ENCODE measurements at places on chromosomes 2 and 18. TPM values are rescaled to one million over a fixed set of nuclear protein-coding genes. Genes with fewer than 3 reads are reported as not detected.

DNA sequence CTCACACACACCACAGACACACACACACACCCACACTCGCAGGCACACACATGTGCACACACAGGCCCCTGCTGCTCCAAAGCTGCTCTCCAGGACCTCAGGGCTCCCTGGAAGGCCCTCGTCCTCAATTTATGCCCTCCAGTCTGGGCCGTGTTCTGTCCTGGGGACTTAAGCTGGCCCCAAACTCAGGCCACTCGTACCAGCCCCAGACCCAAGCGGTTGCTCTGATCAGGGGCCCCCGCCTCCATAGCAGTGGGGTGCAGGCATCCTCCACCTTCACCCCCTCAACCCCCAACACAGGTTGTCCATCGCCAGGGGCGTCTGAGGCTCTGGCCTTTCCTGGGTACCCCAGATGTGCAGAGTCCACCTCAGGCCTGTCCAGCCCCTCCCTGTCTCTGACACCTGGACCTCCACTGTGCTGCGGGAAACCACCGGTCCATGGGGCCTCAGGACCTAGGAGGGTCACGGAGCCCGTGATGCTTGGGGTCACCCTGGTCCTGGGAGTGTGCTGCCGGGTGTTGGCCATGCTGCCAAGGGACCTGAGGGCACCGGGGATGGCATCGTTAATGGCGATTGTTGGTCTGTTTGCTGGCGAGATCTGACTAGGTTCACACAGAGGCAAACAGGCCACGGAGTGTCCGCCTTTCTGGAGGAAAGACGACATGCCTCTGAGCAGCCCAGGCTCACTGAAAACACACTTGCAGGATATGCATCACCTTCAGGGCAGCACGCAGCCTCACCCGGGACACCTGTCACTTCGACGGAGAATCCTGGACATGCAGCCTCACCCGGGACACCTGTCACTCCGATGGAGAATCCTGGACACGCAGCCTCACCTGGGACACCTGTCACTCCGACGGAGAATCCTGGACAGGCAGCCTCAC is 155.6 kb downstream of the NDUFA10 start:
- no peak for DNase-seq
- H3K27ac ChIP-seq = no peak overlapping the region
- no peaks in the 10 kb centered on the region for H3K4me1 ChIP-seq
- no peaks in the 10 kb centered on the region for H3K36me3 ChIP-seq

GRCh38 chr2:172749388-172749787 is 13.7 kb downstream of the RAPGEF4 start:
- no peak overlapping the region for H3K4me3 ChIP-seq
- no peak for DNase-seq
- no peaks in the 10 kb centered on the region for H3K4me1 ChIP-seq
- H3K36me3 ChIP-seq = no peaks in the 10 kb centered on the region
- no peak overlapping the region for H3K27ac ChIP-seq

DNA sequence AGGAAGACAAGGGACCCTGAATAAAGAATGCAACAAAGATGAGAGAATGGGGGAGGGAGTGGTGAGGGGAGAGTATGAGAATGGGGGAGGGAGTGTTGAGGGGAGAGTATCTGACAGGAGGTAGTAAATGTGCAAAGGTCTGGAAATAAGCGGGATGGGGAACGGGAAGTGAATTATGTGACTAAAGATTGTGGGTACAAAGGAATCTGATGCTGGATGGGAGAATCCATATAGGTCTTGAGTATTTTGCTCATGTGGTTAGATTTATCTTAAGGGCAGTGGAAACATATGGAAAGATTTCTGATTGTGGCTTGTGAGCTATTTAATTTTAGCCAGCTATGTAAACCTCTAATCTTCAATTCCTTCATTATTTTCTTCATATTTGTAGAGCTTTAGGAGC is 593.4 kb downstream of the DCC start:
- H3K27me3 ChIP-seq = no peaks in the 10 kb centered on the region
- H3K36me3 ChIP-seq = no peaks in the 10 kb centered on the region
- DNase-seq = no peak

GRCh38 chr18:60404486-60405085 is 32.0 kb upstream of the MC4R start:
- no peak overlapping the region for H3K27ac ChIP-seq
- no peaks in the 10 kb centered on the region for H3K36me3 ChIP-seq
- no peak for DNase-seq
- H3K27me3 ChIP-seq = peaks cover 4% of the 10 kb centered on the region

GRCh38 chr2:28370354-28370753 is 22.3 kb upstream of the FOSL2 start:
- no peak overlapping the region for H3K27ac ChIP-seq
- peaks cover 4% of the 10 kb centered on the region for H3K4me1 ChIP-seq
- no peaks in the 10 kb centered on the region for H3K27me3 ChIP-seq
- DNase-seq = peak; percentile 41

- no peaks in the 10 kb centered on the region for H3K4me1 ChIP-seq
- DNase-seq = no peak
- no peaks in the 10 kb centered on the region for H3K27me3 ChIP-seq
- H3K36me3 ChIP-seq = no peaks in the 10 kb centered on the region
Observed at GRCh38 chr2:28486526-28486925, 9.3 kb upstream of the PLB1 start.

DNA sequence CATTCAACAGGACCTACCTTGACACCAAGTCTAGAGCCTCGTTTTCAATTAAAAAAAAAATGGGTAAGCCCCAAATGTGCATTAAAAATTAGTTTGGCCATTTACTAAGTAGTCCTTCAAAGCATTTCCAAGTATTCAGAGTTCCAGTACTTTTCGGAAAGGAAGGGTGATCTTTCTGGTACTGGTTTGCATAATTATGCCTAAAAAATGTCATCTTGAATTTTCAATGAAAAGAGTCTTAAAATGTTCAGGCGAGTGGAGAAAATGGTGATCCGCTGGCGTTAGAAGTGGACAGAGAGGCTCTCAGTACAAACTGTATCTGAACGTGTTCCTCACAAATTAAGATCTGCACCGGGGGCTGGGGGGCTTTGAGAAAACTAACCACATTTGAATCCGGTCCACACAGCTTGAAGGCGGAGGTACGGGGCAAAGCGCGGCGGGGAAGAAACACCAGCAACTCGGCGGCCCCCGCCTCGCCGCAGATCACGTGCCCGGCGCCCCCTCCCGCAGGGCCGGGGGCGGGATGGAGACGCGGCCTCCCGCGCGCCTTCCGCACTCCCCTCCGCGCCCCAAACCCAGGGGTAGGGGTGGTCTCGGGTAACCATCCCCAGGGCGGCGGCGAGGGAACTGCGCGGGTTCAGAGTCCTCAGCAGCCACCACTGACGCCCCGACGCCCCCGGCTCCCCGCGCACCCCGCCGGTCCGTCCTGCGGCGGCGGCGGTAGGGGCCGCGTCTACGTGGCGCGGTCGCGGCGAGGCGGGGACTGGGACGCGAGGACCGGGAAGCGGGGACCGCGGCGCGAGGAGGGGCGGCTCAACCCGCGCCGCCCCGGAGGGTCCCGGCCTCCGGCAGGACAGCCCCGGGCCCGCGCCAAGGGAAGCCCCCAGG is 564 bp downstream of the LPIN2 start:
- peak; percentile 87 for DNase-seq
- peaks cover 23% of the 10 kb centered on the region for H3K36me3 ChIP-seq
- no peaks in the 10 kb centered on the region for H3K27me3 ChIP-seq

GATA6 gene
- 10.9 TPM for total RNA-seq

- no peaks in the 10 kb centered on the region for H3K4me1 ChIP-seq
- no peak for DNase-seq
- peaks cover 27% of the 10 kb centered on the region for H3K36me3 ChIP-seq
Observed at GRCh38 chr2:38683766-38684165, 17.9 kb downstream of the GALM start.

FNDC4 gene
- total RNA-seq = 21.4 TPM

APLF gene
- 10.0 TPM for total RNA-seq

RALB gene
- 48.5 TPM for total RNA-seq

DHRS9 gene
- total RNA-seq = not detected

DNA sequence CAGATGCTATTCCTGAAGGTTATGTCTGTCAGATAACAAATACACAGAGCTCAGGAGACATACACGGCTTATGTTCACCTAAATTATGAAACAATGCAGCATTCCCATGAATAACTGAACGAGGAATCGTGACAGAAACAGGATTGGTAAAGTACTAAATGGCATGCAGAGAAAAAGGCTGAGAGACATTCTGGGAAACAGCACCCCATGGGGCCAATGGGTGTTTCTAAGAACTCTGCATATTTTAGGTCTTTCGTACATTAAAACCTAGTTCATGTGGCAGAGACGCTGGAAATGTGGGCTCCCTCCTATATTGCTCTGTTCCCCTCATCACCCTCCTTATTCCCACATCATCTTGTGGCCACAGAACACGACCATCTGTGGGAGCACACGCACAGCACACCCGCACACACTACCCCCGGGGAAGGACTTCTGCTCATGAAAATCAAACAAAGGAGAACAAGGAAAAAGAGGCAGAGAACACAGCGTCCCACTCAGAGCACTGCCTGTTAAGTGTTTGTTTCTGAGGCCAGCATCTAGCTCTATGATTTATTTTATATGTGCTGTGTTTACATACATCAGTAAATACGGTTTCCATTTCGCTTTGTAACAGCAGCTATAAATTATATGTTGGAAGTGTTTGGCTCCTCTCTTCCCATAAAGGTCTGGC is 143.6 kb downstream of the AFF3 start:
- DNase-seq = no peak
- no peak overlapping the region for H3K4me3 ChIP-seq
- H3K36me3 ChIP-seq = peaks cover 5% of the 10 kb centered on the region
- H3K4me1 ChIP-seq = no peaks in the 10 kb centered on the region
- H3K27me3 ChIP-seq = no peaks in the 10 kb centered on the region

DNA sequence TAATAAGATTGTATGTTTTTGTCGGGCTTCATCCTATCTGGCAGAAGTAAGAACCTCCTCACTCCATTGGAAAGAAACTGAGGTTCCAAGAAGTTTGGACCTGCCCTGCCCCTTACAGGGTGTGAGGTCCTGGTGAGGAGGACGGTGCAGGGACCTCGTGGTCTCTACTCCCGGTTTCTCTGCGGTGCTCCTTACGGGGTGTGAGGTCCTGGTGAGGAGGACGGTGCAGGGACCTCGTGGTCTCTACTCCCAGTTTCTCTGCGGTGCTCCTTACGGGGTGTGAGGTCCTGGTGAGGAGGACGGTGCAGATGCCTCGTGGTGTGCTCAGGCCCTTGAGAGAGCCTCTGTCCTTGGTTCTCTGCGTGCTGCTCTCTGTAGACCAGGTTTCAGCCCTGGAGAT is 5.2 kb downstream of the CTDP1 start:
- peaks cover 6% of the 10 kb centered on the region for H3K36me3 ChIP-seq
- H3K27ac ChIP-seq = no peak overlapping the region
- H3K27me3 ChIP-seq = no peaks in the 10 kb centered on the region

DNA sequence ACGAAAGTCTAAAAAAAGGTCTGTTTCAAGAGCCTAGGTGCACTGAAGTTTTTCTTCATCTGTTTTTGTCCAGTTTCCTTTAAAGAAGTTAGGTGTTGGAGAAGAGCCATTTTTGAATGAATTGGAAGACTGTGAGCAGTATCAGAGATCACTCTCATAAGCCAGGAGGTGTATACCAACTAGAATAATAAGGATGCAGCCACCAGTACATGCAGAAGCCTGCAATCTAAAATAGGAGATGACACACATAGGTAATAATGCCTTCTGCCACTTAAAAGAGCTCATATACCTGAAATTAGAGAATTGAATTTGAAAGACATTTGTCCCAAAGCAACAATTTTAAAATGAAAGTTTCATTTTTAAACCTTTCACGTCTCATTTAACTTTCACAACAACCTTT is 81.7 kb downstream of the RBMS1 start:
- no peak overlapping the region for H3K4me3 ChIP-seq
- H3K27ac ChIP-seq = peak overlapping the region; percentile 58
- H3K36me3 ChIP-seq = no peaks in the 10 kb centered on the region

DNA sequence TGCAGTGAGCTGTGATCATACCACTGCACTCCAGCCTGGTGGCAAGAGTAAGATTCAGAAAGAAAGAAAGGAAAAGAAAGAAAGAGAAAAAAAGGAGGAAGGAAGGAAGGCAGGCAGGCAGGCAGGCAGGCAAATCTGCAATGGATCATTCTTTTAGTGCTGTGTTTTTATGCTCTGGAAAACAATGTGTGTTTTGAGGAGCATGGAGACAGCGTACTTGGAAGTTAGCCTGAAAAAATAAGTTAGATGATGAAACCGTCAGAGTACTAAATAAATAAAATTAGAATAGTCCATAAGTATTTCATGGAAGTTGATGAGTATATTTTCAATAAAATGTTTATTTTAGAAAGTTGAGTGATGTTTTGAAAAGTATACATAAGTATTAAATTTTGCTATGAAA is 366.4 kb upstream of the CDH20 start:
- no peaks in the 10 kb centered on the region for H3K36me3 ChIP-seq
- no peaks in the 10 kb centered on the region for H3K4me1 ChIP-seq
- DNase-seq = no peak
- H3K27ac ChIP-seq = no peak overlapping the region
